Kidney epithelial cell (primary cell): ENCODE measurements at places on chromosomes 6 and 20.

GRCh38 chr20:18943542-18943941 lies 130.0 kb downstream of the SCP2D1 start:
- DNase-seq = no peak

DNA sequence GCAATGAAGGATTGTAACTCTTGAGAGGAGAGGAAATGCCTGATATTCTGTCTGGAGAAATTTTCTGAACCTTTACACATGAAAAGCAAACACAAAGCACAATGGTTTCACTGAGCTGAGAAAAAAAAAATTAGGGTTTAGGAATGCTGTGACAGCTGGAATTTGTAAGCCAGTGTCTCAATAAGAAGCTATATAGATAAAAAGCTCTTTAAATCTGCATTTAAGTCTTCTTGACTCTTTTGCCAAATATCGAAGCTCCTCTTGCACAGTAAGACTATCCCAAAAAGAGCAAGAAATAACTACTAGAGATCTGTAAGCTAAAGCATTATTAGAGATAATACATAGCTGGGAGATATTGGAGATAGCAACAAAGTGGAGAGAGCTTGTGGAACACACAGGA lies 1334.0 kb upstream of the CITED2 start:
- DNase-seq = no peak

DNA sequence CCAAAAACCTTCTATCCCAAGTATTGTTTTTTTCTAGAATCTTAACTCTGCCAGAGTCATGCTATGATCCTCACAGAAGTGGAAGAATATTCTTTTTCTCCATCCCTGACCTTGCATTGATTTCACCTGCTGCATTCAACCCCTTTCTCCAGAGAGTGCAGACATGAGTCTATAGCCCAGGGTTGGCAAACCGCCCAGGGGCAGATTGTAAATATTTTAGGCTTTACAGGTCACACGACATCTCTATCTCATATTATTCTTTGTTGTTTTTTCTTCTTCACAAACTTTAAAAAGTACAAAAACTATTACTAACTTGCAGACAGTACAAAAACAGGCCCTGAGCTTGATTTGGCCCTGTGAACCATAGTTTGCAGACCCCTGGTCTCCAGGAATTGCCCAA lies 112.1 kb upstream of the ASF1A start:
- no peak for DNase-seq

GRCh38 chr6:28922004-28922820 lies 1.6 kb downstream of the TRIM27 start:
- DNase-seq = no peak

GRCh38 chr20:39700528-39700927 lies 738.4 kb downstream of the DHX35 start:
- no peak for DNase-seq

GRCh38 chr6:35496036-35496840 lies 641 bp downstream of the TEAD3 start:
- no peak for DNase-seq

DNA sequence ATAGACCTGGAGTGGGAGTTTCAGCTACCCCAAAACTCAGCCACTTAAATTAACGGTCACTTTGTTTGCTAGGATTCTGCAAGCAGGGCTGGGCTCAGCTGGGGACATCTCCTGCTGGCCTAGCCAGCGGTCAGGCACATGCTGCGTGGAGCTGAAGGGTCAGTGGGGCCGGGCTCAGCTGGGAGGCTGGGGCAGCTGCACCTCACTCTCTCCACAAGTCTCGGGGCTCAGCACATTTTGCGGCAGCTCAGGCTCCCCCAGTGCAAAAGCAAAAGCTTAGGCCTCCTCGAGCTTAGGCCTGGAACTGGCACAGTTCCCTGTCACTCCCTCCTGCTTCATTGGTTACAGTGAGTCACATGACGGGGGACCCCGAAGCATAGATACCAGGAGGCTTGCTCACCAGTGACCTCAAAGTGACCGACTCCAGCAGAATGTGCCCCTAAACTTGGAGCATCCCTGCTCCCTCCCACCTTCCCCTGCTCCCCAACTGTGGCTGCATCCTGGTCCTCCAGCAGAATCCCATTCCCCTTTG lies 80.6 kb upstream of the CST7 start:
- DNase-seq = no peak

DNA sequence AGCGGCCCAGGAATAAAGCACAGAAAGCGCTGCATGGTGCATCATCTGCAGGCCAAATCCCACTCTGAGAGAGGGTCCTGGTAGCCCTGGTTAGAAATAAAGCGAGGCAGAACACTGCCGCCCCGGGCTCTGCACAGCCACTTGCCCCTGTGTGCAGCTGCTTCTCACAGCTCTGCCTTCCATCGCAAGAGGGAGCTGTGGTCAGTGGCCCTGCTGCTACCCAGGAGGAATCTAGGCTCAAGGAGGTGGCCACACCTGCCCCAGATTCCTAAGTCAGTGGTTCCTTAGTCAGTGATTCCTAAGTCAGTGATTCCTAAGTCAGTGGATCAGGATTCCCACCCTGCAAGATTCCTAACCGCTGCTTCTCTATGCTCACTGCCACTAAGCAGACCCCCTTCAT lies 8.8 kb downstream of the CDH4 start:
- no peak for DNase-seq

GRCh38 chr20:58710481-58711265 lies 18.1 kb downstream of the NPEPL1 start:
- DNase-seq = no peak

DNA sequence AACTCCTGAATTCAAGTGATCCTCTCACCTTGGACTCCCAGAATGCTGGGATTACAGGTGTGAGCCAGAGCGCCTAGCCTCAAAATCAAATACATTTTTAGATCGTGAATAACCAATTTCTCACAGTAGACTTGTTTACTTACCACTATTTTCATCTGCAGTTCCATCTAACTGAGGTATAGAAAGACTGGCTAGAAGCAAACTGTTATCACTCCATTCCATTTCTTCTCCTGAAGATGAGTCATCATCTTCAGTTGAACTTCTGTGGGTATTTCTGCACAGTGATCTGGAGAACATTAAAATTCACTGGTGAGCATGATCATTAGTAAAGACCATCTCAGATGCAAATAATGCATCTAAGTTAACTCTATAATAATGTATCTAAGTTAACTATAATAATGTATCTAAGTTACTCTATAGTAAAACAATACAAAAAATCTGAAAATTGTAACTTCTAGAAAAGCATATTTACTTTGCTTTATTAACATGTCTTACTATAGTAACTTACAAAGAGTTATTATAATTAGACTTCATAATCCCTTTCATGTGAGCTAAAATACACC lies 105.4 kb downstream of the REV3L start:
- DNase-seq = no peak

GRCh38 chr6:112983713-112984261 lies 636.7 kb downstream of the RFPL4B start:
- no peak for DNase-seq

DNA sequence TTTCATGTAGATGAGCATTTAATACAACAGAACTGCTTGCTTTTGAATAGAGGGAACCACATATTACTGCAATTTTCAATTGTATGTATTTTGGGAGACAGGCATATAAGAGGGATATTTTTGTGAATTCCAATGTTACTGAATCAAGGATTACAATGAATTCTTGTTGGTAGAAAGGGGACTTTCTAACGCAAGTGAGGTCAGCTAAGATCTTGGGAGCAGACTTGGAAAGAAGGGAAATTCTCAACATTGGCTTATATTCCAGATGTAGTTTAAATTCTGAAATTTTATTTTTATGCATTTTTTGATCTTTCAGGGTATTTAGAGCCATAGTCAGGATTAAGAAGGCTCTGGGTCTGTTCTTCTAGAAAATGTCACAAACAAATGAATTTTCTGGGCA lies 43.3 kb upstream of the CTAGE9 start:
- no peak for DNase-seq

GRCh38 chr6:73362358-73362757 lies at the start of gene KHDC3L:
TSS of gene KHDC3L (plus strand) at chr6:73362658. CDS start at chr6:73362730, 72 bp downstream.
- DNase-seq = no peak

- DNase-seq = no peak
These were observed 24.8 kb upstream of the SPDEF start for GRCh38 chr6:34580707-34581560.

GRCh38 chr6:19472153-19472552 lies 365.0 kb upstream of the ID4 start:
- peak; percentile 97 for DNase-seq

GRCh38 chr6:156612361-156612760 lies 164.8 kb upstream of the ARID1B start:
- no peak for DNase-seq

- no peak for DNase-seq
These were observed 315.1 kb downstream of the SMOC2 start for GRCh38 chr6:168756009-168756634.

DNA sequence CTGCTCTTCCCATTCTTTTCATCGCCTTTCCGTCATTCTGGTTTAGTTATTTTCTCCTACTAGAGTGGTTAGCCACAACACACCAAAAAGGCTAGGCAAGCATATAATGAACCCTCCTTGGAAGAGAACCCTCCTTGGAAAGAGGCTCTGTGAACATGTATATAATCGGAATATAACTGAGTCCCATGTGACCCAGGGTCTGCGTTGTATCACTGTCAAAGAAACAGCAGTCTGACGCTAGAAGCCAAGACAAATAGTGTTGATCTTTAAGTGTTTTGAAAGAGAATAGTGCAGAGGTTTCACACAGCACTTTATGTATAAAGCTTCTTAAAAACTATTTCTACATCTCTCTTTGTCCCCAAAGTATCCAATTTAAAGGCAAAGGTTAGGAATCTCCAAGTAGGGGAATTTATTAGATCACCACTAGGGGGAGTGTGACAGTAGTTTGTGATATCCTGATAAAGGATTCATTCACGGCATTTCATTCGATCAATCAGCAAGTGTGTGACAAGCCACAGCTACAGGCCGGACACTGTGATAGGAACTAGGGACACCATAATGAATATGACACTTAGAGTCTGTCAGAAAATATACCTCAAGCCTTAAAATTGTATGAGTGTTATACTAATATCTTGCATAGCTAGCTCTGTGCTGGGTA lies 395.3 kb downstream of the CD109 start:
- DNase-seq = no peak

DNA sequence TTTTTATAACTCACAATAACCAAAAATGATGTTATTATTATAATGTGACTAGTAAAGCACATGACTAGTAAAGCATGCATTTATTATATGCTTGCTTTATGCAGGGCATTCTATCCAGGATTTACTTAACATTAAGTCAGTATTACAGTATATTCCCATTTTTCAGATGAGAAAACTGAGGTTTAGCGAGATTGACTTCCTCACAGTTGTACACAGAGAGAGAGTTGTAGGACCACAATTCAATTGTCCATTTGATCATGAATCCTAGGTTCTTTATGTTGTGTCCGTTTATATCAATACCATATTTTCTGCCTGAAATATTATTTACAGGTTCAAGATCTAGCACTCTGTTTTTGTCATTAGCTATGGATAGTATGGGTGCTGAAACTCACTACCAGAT lies 301.5 kb downstream of the PRL start:
- DNase-seq = no peak

- DNase-seq = no peak
These were observed 3.0 kb upstream of the TSPYL1 start for GRCh38 chr6:116282698-116283097.

GRCh38 chr20:62351469-62352401 lies 15.4 kb downstream of the LAMA5 start:
- no peak for DNase-seq
